Stimulated activated CD8-positive, alpha-beta memory T cell treated with anti-CD3 and anti-CD28 coated beads, Interleukin-15, amount 100 ng/mL, for 4 hours (primary cell): ENCODE measurements at places on chromosomes 2 and 18.

GRCh38 chr2:2681085-2681484 is 350.0 kb upstream of the MYT1L start:
- DNase-seq = no peak

- DNase-seq = no peak
Observed at GRCh38 chr18:6021306-6022073, 126.2 kb upstream of the TMEM200C start.

- DNase-seq = no peak
Observed at GRCh38 chr2:233002829-233003657, 10.0 kb downstream of the NGEF start.

- DNase-seq = no peak
Observed at GRCh38 chr2:44718431-44718830, 223.1 kb upstream of the SIX3 start.

GRCh38 chr2:239956818-239957261 is 68.3 kb downstream of the NDUFA10 start:
- no peak for DNase-seq

- DNase-seq = no peak
Observed at GRCh38 chr18:59448546-59448945, 89.5 kb upstream of the LMAN1 start.

DNA sequence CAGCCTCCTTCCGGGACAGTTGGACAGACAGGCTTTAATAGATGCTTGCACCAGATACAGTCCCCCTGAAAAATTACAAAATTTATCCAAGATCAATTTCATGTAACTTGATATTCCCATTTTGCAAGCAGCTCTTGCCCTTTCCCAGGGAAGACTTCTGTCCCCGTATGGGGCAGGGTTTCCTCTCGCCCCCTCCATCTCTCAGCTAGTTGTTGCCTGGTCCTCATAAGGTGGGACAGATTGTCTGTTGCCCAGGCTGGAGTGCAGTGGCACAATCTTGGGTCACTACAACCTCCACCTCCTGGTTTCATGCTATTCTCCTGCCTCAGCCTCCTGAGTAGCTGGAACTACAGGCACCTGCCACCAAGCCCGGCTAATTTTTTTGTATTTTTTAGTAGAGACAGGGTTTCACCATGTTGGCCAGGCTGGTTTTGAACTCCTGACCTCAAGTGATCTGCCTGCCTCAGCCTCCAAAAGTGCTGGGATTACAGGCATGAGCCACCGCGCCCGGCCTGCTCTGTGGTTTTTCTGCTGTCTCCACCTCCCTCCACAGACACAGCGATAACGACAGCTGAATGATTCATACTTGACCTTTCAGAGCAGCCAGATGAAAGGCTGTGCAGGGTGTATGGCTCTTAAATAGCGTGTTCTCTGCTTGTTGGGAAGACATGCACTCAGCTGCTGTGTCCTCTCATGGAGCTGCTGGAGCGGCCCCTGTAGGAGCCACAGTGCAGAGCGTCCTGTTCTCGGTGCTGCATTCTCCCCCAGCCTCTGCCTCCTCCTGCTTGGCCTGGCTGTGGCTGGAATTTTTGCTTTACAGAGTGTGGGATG is 61.4 kb downstream of the TTC39C start:
- DNase-seq = peak; percentile 60

DNA sequence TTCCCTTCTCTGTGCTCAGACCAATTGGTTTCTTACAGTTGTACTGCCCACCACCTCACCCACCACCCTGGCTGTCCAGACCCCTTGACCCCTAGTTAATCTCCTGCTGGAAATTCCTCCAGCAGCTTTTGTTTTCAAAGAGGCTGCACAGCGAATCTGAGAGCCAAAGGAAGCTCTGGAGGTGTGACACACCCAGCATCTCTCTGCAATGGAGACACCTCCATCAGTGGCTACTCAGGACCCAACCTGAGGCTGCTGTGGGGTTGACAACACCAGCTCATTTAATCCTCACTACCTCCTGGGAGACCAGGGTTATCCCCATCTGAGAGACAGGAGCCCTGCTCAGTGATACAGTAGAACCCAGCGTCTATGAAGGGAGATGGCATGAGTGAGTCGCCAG is 86.4 kb downstream of the BIN1 start:
- no peak for DNase-seq

DNA sequence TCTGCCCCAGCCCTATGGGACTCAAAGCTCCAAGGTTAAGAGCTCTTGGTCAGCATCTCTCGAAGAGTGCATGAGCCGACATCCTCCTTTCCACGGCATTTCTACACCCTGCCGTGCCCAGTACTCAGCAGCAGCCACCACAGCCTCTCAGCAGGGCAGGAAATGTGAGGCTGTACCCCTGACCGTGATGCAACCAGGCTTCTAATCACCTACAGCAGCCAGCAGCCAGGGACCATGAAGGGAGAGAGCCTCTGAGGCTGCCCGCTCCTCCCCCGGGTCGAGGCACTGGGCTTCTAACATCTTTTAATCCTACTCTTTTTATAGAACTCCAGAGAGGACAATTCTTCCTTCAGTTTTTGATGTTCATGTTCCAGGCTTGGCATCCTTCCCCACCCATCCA is 6.5 kb downstream of the CYS1 start:
- DNase-seq = no peak

- no peak for DNase-seq
Observed at GRCh38 chr2:22967756-22968155, 417.2 kb upstream of the KLHL29 start.

GRCh38 chr2:70964596-70965386 is 13.6 kb upstream of the ANKRD53 start:
- peak; percentile 65 for DNase-seq

GRCh38 chr18:76456018-76456750 is 38.9 kb downstream of the ZNF516 start:
- no peak for DNase-seq

DNA sequence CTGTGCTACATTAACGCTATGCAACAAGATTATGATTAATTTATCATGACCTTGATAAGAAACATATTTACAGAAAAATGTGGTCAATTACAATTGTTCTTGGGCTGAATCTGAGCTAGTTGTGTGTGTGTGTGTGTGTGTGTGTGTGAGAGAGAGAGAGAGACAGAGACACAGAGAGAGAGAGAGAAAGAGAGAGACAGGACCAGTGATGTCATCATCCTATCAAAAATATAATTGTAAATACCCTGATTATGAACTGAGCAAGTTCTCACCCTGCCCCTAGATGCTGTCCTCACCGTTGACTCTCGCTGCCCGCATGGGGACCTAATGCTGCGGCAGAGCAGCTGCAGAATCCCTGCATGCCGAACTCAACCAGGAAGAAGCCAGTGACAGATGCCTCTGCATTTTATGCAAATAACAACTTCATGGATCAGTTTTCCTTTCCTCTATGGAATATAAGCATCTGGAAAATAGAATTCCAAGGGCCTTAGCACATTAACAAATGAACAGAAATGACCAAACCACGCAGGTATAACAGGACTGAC is 512.5 kb downstream of the PLCL1 start:
- no peak for DNase-seq

- DNase-seq = no peak
Observed at GRCh38 chr2:31693882-31694281, 113.1 kb upstream of the SRD5A2 start.

- no peak for DNase-seq
Observed at GRCh38 chr2:5849562-5849961, 157.4 kb downstream of the SOX11 start.
